SW 1271 (cell line): ENCODE measurements at places on chromosomes 12 and 14.

DNA sequence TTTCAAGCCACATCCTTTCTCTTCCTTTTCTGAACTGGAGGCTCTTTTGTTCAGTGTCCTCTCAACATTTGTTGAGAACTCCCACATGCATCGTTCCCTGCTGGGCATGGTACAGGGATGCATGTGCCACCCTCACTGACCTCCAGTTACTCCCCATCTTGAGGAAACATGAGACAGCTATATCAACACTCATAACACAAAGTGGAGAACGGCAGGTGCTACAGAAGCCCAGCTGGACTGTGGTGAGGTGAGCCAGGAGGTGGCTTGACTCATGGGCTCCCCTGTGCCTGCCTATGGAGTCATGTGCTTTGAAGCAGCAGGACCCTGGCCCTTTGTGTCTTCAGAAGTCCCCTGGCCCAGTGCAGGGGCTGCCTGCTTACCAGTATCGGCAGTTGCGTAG lies 9.7 kb downstream of the MYH6 start:
- DNase-seq, result no peak

DNA sequence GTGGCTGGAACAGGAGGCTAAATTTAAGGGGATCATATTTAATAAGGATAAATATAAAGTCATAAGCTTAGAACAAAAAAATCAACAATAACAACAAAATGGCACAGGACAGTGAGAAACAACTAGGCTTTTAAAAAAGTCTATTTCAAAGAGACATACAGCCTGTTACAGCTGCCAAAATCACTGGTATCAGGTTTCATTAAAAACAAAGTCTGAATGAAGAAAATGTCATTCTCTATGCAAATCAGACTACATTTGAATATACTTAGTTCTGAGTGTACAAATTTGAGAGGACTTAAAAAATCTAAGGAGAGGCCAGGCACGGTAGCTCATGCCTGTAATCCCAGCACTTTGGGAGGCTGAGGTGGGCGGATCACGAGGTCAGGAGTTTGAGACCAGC lies 44.0 kb downstream of the TFCP2 start:
- DNase-seq, result no peak

- no peak for DNase-seq
Observed at GRCh38 chr12:108066583-108067577, 62.2 kb upstream of the WSCD2 start.

- no peak for DNase-seq
Observed at GRCh38 chr12:70784042-70784668, 136.4 kb downstream of the PTPRR start.

- no peak for DNase-seq
Observed at GRCh38 chr12:7303230-7303629, 642 bp upstream of the ACSM4 start.
